ENCODE measurements at places on chromosomes 4 and X.

GRCh38 chrX:103630171-103630511 is 1.4 kb downstream of the TCEAL1 start:
- no peak for DNase-seq

DNA sequence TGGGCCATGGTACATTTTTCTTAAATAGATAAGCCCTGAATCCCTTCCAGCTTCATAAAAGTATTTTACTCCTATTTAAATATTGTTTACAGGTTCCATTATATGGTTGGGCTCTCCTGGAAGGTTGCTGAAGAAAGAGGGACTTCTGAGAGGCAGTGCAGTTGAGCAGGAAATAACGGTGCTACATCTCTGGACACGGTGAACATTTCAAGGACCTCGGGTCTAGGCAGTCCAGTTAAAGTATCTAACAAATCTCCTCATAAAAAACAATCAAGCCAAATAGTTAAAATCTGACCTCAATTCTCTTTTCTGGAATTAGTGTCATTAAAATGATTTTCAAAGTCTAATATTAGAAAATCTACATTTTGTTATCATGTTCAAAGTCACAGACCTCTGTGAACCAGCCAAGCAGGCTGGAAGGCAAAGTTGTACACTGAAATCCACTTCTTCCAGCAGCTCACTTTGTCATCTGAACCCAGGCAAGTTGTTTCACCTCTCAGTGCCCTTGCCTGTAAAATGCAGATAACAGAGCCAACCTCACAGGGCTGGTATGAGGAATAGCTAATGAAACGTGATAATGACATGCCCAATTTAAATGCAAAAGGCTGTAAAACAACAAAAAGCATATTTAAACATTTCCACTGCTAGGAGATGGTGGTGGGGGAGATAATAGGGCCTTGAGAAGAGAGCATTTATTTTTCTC is 267.0 kb upstream of the KLF3 start:
- DNase-seq = no peak

DNA sequence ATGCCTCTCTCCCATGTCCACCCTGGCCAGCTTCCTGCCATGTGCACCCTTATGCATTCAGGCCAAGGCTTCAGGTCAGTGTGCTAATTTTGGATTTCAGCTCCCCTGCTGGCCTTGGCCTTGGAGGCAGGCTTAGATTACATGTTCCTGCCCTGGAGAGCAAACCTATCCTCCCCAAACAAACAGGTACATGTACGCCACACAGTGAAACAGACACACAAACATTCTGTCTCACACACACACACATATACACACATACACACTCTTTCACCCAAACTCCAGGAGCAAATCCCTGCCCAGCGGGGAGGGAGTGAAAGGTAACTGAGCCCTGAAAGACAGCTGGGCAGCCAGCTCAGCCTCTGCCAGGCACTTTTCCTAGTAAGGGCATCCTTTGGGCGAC is 62.7 kb upstream of the ARHGAP36 start:
- DNase-seq = no peak

- no peak for DNase-seq
Observed at GRCh38 chr4:54433686-54434085, 204.6 kb downstream of the PDGFRA start.

DNA sequence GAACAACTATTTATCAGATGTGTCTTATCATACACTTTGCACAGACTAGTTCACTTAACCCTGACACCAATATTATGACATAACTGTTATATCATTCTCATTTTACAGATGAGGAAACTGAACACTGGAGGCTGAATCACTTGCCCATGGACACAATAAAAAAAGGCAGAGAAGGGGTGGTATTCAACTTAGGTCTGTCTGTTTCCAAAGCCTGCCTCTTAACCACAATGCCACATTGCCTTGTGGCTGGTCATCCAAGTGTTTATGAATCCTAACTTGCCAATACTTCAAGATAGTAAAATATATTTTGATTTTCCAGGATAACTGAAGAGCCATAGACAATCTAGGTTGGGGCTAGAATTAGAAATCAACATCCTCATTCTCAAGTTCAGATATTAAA is 327.8 kb downstream of the NR3C2 start:
- no peak for DNase-seq

DNA sequence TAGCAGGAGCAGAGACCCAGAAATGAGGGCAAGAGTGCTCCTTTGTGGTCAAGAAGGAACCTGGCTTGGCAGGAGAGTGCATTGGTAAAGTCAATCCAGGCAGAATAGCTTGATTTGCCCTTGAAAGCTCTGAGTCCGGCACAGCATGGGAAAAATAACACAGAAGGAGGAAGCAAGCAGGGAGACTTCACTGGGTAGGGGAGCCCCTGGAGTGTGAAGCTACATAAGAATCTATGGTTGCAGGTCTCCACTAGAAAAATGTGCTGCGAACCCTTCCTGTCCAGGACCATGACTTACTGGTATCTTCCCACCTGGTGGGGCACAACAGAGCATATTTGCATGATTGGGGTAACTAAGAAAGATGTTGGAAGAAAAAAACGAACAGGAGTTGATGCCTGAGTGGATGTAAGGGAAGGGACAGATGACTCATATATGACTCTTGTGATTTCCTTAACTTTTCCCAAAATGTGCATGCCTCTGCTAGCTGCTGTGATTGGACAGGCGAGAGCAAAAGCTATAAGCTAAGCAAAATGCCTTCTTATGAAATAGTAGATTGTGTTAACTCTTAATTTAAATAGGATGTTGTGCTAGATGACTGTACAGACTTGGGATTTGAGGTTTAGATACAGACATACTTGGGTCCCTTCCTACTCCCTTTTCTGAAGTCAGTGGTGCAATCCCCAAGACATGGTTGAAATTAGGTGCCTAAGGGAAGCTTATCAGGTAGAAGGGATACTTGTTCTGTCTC is 3.3 kb downstream of the IL13RA1 start:
- DNase-seq = no peak

DNA sequence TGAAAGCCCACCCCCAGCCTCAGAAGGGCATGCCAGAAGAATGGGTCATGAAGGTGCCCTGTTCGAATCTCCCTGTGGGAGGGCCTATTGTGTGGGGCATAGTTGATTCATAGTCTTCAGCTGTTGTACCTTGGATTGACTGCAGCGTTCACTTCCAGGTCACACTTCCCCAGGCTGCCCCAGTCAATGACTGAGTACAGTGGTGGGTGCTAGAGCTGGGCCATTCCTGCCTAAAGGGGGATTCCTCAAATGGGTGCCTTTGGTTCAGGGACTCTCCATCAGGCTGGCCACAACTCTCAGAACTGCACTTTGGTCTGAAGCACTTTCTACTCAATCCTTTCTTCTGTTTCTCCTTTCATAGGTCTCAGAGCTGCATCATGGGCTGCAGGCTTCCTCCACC is 35.0 kb upstream of the RASGEF1B start:
- no peak for DNase-seq

DNA sequence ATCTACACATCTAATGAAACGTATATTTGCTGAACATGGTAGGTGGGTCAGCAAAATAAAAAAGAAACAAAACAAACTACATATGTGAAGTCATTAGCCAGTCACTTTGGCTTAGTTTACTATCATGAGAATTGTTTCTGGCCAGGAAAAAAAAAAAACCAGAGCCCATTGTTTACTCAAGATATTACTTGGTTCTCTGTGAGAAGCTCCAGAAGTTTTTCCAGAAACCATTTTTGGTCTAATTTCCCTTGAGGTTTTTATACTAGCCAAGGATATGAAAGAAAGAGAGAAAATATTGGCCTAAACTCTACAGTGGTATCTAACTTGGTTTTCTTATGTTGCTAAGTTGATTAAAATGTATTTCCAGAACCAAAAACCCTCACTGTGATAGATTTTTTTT is 259.1 kb downstream of the PDHA2 start:
- no peak for DNase-seq

DNA sequence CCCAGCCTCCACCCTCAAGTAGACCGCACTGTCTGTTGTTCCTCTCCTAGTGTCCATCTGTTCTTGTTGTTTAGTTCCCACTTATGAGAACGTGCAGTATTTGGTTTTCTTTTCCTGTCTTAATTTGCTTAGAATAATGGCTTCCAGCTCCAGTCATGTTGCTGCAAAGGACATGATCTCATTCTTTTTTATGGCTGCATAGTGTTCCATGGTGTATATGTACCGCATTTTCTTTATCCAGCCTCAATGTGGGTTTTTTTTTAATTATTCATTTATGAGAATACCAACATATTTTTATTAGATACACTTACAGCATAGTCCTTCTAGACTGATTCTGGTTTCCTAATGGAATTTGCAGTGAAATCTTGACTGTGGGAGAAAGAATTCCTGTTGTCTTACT is 1.3 kb downstream of the VMA21 start:
- DNase-seq = no peak

DNA sequence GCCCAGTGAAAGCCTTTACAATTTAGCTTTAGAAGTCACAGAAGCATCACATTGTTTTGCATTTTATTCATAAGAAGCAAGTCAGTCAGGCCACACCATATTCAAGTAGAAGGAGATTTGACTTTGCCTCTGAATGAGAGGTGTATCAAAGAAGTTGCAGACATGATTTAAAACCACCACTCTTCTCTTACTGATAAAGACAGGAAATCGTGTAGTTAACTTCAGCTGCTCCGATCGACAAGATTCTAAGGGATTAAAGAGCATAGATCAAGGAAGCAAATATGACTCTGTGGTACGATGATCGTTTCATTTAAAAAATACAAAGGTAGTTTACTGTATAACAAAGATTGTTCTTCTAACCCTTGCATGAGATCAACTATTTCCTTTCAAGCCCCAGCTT is 328.0 kb upstream of the PPP1R2C start:
- DNase-seq = no peak

- DNase-seq = no peak
Observed at GRCh38 chr4:82217986-82218715, 155.6 kb downstream of the HNRNPD start.

DNA sequence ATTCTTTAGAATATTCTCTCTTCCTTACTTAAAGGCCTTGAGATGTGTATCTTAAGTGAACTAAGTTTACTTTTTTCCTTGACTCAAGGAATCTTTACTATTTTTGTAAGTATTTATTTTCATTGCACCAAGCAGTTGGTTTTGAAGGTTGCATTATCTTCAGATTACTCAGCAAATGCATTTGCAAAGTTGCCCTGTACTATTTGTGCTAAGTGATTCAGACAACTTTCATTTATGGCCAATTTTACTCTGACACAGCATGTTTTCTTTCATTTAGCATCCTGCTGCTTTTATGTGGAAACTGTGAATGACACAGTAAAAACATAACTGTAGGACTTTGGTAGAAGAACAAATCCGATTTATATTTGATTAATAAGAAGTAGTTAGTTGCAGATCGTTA is 191.0 kb downstream of the CCSER1 start:
- no peak for DNase-seq

DNA sequence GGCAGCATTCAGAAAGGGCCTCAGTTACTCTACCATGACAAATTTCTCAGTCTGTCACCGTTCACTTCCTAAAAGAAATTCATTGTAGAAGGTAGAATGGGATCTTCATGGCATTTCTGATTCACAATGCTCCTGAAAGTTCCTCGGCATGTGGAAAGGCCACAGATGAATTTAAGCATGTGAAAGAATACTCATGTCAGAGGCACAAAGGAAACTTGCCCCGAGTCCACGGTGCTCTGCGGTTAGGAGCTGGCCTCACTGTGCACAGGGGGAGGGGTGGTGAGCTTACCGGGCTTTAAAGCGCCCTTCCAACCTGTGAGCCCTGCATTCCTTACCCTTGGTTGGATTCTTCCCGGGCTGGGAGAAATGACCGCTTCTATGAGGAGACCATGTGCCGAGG is 9.3 kb downstream of the TKTL1 start:
- no peak for DNase-seq

Measured in bone marrow (tissue), 2 donors.